ENCODE measurements at places on chromosomes 1 and 21.

DNA sequence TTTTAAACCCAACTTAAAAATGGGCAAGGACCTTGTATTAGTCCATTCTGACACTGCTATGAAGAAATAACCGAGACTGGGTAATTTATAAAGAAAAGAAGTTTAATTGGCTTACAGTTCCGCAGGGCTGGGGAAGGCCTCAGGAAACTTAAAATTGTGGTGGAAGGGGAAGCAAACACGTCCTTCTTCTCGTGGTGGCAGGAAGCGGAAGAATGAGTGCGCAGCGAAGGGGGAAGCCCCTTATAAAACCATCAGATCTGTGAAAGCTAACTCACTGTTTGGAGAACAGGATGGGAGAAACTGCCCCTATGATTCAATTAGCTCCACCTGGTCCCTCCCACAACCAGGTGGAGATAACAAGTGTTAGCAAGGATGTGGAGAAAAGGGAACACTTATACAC, 237.7 kb downstream of the SEC16B start:
- no peak for DNase-seq

DNA sequence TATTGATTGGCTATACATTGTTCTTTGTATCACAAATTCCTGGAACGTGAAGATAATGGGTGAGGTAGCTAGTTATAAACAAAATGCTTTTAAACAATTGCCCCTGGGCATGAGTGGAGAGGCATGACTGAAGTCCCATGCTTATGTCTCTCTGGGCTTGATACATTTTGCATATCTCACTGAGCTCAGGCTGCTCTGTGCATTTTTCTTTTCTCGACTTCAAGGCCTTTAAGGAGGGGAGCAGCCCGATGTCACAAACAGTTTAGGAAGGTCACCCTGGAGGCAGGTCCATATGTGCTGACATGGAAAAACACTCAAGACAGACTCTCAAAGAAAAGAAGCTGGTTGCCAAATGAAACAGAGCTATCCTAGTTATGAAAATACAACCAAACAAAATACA, 80.1 kb upstream of the PUM1 start:
- DNase-seq = no peak

GRCh38 chr21:29091033-29091432, 17.6 kb upstream of the CCT8 start:
- no peak for DNase-seq

- no peak for DNase-seq
These were observed 22.2 kb upstream of the RSPO1 start for GRCh38 chr1:37656881-37657280.

GRCh38 chr1:8091691-8092090, 65.6 kb upstream of the ERRFI1 start:
- DNase-seq = no peak

DNA sequence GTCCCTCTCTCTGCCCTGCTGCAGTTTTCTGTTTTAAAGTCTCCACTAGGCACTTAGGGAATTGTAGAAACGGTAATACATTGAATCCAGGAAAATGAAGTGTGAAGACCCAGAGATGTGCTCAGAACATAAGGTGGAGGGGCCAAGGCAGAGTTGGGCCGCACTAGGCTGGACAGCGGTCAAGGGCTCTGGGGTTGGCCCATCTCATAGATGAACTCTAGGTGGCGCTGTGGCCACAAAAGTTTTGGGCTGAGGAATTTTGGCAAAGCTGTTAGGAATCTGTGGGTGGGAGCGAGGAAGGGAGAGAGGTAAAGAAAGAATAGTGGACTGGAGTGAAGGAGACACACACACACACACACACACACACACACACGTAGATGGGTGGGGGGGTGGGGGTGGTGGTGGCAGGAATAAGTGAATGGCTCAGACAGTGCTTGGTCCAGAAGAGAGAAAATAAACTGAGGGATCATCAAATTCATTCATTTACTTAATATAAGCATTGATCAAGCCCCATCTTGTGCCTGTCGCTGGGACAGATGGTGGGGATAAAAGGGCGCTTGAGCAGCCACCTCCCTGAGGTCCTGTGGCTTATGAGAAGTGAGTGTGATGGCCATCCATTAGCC, 258.5 kb downstream of the TRABD2B start:
- no peak for DNase-seq

DNA sequence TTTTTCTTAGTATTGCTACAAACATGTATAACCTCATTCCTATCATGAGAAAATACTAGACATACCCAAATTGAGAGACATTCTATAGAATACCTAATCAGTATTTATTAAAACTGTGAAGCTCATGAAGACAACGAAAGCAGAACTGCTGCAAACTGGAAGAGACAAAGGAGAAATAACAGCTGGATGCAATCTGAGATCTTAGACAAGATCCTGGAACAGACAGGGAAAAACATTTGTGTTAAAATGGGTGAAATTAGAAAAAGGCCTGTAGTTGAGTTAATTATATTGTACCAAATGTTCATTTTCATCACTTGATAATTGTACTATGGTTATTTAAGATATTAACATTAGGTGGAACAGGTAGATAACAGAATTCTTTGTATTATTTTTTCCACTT, 392.0 kb downstream of the PLPP3 start:
- no peak for DNase-seq

- no peak for DNase-seq
These were observed 46.5 kb downstream of the CYP2J2 start for GRCh38 chr1:59879996-59880505.

- DNase-seq = no peak
These were observed 28.0 kb upstream of the H3-3A start for GRCh38 chr1:226034482-226034881.

DNA sequence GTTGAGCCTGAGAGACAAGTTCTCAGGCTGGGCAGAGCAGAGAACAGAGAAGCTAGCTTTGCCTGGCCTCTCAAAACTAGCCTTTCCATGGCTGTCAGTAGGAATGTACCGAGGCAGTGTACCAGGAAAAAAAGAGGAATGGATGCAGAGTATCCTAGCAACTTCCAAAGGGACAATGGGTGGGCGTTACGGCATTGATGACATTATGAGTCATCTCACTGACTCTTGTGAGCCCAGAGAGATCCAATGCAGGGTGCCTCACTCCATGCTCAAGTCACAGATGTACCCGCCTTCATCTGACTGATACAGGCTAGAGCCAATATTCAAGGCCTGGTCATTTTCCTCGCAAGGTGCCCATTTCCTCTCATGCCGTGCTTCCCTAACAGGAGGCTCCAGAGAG, 51.4 kb upstream of the C8B start:
- DNase-seq = no peak

DNA sequence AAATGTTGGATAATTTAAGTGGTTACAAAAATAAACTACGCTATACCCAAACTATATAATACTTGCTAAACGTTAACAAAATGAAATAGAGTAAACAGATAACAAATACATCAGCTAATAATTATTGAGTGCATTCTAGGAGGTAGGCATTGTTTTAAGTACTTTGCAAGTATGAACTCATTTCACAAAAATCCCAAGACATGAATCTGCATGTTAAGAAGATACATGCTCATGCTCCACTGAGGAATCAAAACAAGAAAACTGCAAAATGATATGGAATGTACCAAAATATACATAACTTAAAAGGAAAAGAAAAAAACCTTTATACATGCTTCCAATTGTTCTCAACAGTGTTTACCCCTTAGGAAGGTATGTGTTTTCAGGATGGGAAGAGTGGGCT, 2.5 kb downstream of the FRRS1 start:
- no peak for DNase-seq

- DNase-seq = no peak
These were observed 557.2 kb upstream of the BEND5 start for GRCh38 chr1:49333906-49334305.

DNA sequence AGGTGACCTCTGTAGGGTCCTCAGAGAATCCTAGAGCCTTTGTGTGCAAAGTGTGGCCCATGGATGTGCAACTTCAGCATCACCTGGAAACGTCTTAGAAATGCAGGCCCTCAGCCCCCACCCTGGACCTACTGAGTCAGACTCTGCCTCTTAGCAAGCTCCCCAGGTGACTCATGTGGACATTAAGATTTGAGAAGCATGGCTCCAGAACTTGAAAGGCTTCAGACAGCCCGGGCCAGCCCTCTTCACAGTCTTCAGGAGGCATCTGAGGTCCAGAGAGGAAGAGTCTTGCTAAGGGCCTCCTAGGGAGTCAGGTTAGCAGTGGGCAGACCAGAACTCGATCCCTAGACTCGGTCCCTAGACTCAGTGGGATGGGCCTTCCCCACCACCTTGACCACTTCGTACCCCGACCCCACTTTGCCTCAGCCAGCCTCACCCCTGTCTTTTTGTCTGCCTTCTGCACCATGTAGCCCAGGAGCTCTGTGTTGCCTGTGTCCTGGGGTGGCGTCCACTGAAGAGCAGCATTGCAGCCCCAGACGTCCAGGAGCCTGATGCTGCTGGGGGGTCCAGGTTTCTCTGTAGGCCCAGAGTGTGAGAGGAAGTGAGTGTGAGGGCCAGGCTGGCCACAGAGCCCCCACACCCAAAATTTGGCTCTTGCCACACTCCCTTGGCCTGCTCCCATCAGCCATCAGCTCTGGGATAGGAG, 4.8 kb downstream of the MYBPH start:
- DNase-seq = no peak

- no peak for DNase-seq
These were observed 13.5 kb downstream of the CRABP2 start for GRCh38 chr1:156691665-156692440.

Data from GM12865 (cell line).